GM12878 (cell line): ENCODE measurements at places on chromosomes 2 and 18.

GRCh38 chr2:10045561-10046355 is 2.4 kb downstream of the KLF11 start:
- DNase-seq: no peak

DNA sequence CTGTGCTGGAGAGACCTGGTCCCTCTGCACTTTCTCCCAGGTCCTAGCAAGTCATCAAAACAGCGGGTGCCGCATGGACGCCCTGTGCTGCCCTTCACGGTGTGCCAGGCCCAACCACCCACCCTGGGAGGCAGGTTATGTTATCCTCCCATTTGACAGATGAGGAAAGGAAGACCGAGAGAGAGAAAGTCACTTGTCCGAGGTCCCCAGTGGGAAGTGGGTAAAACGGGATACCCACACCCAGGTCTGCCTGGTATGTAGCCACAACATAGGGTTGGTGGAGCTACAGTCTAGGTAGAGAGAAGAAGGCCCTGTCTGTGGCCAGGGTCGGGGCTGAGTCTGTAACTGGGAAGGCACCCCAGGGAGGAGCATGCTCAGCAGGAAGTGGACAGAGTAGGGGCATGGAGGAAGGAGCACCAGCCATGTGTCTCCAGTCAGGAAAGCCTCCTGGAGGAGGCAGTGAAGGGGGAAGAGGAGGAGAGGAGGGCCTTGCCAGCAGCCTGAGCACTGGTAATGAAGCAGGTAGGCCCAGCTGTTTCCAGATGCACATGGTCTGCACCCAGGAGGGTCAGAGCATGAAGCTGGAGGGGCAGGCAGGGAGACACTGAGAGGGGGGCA is 98.4 kb downstream of the ZFP36L2 start:
- DNase-seq: no peak

GRCh38 chr2:127277028-127277427 is 16.9 kb downstream of the ERCC3 start:
- peak; percentile 39 for DNase-seq

DNA sequence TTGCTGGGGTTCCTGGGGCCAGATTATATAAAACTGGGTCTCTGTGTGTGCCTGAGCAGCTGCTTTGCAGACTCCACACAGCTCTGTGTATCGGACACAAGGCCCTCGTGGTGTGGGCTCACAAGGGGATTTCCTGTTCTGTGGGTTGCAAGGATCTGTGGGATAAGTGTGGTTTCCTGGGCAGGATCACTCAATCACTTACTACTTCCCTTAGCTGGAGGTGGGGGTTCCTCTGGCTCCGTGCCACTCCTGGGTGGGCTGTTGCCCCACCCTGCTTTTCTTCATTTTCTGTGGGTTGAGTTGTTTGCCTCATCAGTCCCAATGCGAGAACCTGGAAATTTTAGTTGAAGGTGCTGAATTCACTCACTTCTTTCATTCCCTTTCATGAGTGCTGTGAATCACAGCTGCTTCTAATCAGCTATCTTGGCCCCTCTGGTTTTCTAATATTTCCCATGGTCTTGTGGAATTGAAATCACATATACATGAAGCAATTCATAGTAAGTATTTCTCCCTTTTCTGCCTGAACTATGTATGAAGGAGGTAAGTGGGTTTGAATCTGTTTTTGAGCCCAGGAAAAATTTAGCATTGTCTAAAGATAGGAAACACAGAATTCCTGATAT is 196.3 kb downstream of the DCDC2C start:
- DNase-seq: no peak

DNA sequence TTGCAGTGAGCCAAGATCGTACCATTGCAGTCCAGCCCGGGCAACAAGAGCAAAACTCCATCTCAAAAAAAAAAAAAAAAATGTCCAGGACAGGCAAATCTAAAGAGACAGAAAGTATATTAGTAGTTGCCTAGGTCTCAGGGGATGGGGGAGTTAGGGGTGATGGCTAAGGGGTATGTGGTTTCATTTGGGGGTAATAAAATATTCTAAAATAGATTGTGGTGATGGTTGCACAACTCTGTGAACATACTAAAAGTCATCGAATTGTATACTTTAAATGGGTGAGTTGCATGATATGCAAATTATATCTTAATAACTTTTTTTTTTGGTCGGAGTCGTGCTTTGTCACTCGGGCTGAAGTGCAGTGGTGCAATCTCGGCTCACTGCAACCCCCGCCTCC is 34.2 kb upstream of the ACTR2 start:
- DNase-seq: no peak

GRCh38 chr2:33812707-33813106 is 213.6 kb upstream of the FAM98A start:
- DNase-seq: no peak

DNA sequence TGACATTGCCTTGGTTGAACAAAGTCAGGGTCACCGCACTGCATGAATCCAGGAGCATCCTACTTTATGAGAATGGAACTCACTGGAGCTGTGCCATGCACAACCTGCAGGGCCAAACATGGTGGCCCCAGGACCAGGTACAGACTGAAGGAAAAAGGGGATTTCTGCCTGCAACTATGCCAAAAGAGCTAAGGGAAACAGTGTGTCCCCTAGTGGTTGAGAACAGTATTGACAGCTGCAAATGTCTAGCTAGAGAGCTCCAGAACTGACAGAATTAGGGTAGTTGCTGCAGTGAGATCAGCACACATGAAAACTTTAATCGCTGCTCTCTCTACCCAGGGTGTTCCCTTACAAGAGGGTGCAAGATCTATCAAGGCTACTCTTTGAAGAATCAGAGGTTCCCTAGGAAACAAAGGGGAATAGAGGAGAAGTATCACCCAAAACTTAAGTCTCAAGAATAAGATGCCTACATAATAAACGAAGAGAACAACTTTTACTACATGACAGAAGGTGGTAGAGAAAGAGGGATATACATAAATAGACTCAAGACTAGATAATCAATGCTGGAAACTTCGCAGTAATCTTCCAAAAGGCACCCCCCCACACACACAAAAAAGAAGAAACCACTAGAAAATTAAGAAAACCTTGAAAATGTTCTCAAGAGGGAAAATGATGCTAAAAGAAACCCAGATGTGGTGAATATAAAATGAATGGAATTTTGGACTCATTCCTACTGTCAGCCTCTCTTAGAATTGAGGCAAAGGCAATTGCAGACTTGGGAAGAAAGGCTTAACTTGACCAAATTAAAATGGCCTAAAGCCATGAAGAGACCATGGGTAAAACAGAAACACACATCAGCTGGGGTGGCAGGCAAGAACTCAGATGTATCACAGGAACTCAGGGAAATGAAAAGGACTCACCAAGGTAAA is 43.6 kb upstream of the IHH start:
- no peak for DNase-seq

- DNase-seq: no peak
Measured at GRCh38 chr18:76480913-76481312, 14.1 kb downstream of the ZNF516 start.

DNA sequence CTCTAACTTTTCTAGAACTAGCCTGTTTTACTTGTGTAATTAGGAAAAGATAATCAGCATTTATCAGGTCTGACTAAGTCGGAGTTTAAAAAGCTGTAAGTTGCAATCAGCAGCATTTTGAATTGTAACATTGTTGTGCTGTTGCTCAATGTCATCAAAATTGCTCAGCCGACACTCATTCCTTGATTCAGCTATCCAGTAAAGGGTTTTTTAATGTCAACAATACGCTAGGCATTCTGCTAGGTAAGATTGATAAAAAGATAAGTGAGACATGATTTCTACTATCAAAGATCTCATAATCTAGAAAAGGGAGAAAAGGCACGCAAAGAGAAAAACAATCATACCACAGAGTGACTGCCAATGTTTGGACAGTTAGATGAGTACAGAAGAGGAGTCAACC is 327.1 kb upstream of the CDH2 start:
- no peak for DNase-seq
